ENCODE measurements at places on chromosomes 6 and 20. TPM values are rescaled to one million over a fixed set of nuclear protein-coding genes. Genes with fewer than 3 reads are reported as not detected.

Gene POPDC3
- total RNA-seq = 2.0 TPM

Gene PRDM13
- not detected for total RNA-seq

Gene CLPSL2
- total RNA-seq = not detected

Gene CST4
- not detected for total RNA-seq

Gene CHRNA4
- not detected for total RNA-seq

Gene DCDC2
- 0.14 TPM for total RNA-seq

Gene ARMH2
- total RNA-seq = not detected

Gene VARS1
- total RNA-seq = 51.6 TPM

Gene BCAS4
- total RNA-seq = 17.5 TPM

Gene FARS2
- total RNA-seq = 15.8 TPM

Gene PEX6
- 17.9 TPM for total RNA-seq

Gene ZFP57
- not detected for total RNA-seq

Gene PSORS1C1
- total RNA-seq = 1.3 TPM

Gene ZSCAN23
- 0.88 TPM for total RNA-seq

Gene PTK6
- total RNA-seq = 0.14 TPM

Gene EFCAB8
- 0.14 TPM for total RNA-seq

Gene GHRH
- not detected for total RNA-seq

Gene GATA5
- not detected for total RNA-seq

Gene DNAH8
- 1.5 TPM for total RNA-seq

Gene EPPIN
- not detected for total RNA-seq

Gene SCRT2
- not detected for total RNA-seq

Gene PDE7B
- total RNA-seq = 20.2 TPM

Gene HCK
- total RNA-seq = not detected

Gene PACRG
- not detected for total RNA-seq

Gene PRND
- not detected for total RNA-seq

Gene SMPD2
- 14.7 TPM for total RNA-seq

Gene FILIP1
- total RNA-seq = 0.43 TPM

Gene EIF2S2
- total RNA-seq = 79.0 TPM

Gene ANGPT4
- total RNA-seq = not detected

Gene SLC32A1
- total RNA-seq = not detected

Gene MAPK13
- 21.9 TPM for total RNA-seq

Gene BTN3A1
- total RNA-seq = 36.8 TPM

Gene ITCH
- total RNA-seq = 87.5 TPM

Gene RAB23
- 46.8 TPM for total RNA-seq

Gene PI3
- total RNA-seq = not detected

Gene PHIP
- total RNA-seq = 13.6 TPM

Gene MOXD1
- 25.2 TPM for total RNA-seq

Gene SLC17A2
- total RNA-seq = not detected

Gene SIM1
- not detected for total RNA-seq
